Prostate gland (tissue), 2 donors: ENCODE measurements at places on chromosomes 11 and 22. TPM values are rescaled to one million over a fixed set of nuclear protein-coding genes. Genes with fewer than 3 reads are reported as not detected.

PRCP gene
- total RNA-seq, result 41.8 TPM

CENPM gene
- total RNA-seq, result 10.3 TPM

DNA sequence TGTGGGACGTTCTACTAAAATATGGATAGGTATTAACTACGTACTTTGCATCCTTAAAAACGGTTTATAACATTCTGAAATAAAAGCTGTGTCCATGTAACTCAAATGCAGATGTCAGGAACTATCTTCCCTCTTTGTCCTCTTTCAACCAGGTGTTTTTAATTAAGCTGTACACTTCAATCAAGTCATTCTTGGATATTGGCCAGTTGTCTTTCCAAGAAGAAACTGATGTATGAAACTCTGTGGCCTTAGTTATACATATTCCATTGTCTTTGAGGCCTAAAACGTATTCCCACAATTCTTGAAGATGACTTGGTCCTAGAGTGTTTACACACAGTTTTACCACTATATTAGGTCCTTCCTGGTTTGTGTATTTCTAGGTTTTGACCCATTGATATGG, 249.0 kb upstream of the CNTN5 start:
- H3K36me3 ChIP-seq, result no peaks in the 10 kb centered on the region
- no peak overlapping the region for H3K27ac ChIP-seq
- no peak overlapping the region for H3K4me3 ChIP-seq
- no peaks in the 10 kb centered on the region for H3K4me1 ChIP-seq
- no peak for DNase-seq
- no peaks in the 10 kb centered on the region for H3K27me3 ChIP-seq

GRCh38 chr11:125918140-125918840, 14.0 kb downstream of the DDX25 start:
- H3K4me3 ChIP-seq, result no peak overlapping the region
- no peak for DNase-seq
- H3K27me3 ChIP-seq, result no peaks in the 10 kb centered on the region
- H3K27ac ChIP-seq, result no peak overlapping the region
- H3K4me1 ChIP-seq, result no peaks in the 10 kb centered on the region

- H3K36me3 ChIP-seq, result no peaks in the 10 kb centered on the region
- no peak for DNase-seq
- no peaks in the 10 kb centered on the region for H3K4me1 ChIP-seq
- H3K27me3 ChIP-seq, result no peaks in the 10 kb centered on the region
These were observed 19.1 kb downstream of the ARHGAP42 start for GRCh38 chr11:100706179-100706578.

DNA sequence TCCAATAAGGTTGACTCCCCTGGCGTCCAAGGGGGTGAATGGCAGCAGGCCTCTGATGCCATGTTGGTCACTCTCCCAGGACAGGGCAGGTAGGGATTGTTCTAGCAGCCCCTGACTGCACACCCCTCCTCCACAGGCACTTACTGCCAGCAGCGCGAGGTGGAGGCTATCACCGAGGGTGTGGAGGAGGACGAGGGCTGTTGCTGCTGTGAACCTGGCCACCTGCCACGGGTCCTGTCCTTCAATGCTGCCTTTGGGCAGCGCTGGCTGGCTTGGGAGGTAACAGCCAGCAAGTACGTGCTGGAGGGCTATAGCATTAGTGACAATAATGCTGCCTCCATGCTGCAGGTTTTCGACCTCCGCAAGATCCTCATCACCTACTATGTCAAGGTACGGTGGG, 7.7 kb upstream of the SIPA1 start:
- no peak overlapping the region for H3K27ac ChIP-seq
- H3K4me3 ChIP-seq, result no peak overlapping the region
- no peaks in the 10 kb centered on the region for H3K27me3 ChIP-seq
- DNase-seq, result no peak

DNA sequence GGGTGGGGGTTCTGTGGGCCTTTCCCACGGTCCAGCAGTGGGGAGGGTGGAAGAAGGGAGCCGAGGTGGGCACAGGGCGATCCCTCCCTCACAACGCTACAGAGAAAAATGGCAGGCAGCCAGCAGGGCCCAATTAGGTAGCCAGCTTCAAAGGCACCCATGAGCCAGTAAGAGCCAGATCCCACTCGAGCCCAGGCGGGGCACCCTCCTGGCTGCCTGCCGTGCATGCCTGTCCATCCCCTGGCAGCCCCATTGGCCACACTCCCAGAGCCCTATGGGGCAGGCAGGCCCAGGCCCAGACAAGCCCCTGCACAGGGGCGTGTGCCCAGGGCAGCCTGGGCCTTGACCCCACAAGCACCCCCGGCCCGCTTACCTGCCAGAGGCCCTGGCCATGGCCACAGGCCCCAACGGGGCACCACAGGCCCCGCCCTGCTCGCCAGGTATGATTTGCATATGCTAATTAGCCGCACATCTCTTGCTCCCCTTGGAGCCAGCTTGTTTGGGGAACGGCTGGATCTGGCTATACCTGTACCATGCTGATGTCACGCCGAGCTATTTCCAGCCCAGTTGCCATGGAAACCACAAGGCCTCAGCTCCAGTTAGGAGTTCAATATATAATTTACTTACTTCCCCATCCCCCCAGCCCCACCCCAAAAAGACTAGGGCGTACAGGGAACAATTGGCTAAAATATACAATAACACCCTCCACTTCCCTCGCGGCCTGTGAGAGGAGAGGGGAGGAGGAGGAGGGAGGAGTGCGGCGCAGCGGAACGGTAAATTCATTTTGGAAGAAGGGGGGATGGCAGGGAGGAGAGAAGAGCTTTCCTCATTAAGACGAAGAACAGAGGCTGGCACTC, 47.5 kb upstream of the TCF20 start:
- peak overlapping the region; percentile 24 for H3K27ac ChIP-seq
- no peaks in the 10 kb centered on the region for H3K27me3 ChIP-seq
- H3K4me3 ChIP-seq, result no peak overlapping the region
- peaks cover 8% of the 10 kb centered on the region for H3K4me1 ChIP-seq
- peak; percentile 73 for DNase-seq

- H3K27ac ChIP-seq, result no peak overlapping the region
- no peaks in the 10 kb centered on the region for H3K27me3 ChIP-seq
- H3K4me1 ChIP-seq, result no peaks in the 10 kb centered on the region
These were observed 562.1 kb downstream of the TBC1D22A start for GRCh38 chr22:47324435-47324990.

DNA sequence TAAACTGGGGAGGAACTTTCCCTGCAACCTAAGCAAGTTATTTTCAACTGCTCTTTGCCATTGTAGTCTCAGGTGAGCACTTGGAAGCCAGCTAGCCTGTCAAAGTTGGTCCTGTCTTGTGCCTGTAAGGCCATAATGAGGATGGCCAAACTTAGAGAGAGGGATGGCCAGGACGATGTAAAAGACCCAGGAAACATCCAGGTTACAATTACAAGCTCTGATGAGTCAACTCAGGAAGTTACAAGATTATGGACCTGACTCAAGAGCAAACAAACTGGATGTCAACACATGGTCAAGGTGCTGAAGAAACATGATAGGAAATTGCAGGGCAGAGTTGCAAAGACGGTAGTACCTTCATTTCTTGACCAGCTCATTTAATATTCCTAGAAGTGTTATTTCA, 1.6 kb downstream of the GTPBP1 start:
- H3K4me3 ChIP-seq, result peak overlapping the region; percentile 99
- DNase-seq, result peak; percentile 49

- H3K4me3 ChIP-seq, result no peak overlapping the region
- DNase-seq, result no peak
- no peaks in the 10 kb centered on the region for H3K4me1 ChIP-seq
These were observed 31.6 kb downstream of the DGCR2 start for GRCh38 chr22:19090586-19091127.

- H3K27me3 ChIP-seq, result no peaks in the 10 kb centered on the region
- H3K27ac ChIP-seq, result peak within 1 kb of the TSS; percentile 86
- H3K4me3 ChIP-seq, result peak within 1 kb of the TSS; percentile 75
- peak; percentile 65 for DNase-seq
- H3K4me1 ChIP-seq, result peaks cover 27% of the 10 kb centered on the region
- no peaks in the 10 kb centered on the region for H3K36me3 ChIP-seq
These were observed at the start of gene VEGFB for GRCh38 chr11:64233913-64234586. Gene VEGFB (plus strand): TSS chr11:64234584. CDS start chr11:64234834, 250 bp downstream.
